ENCODE measurements at places on chromosomes 11 and 22.
A peak's percentile ranks its signal among the peaks of the same experiment; 100 is the strongest.

- DNase-seq, result peak; percentile 68
Observed at GRCh38 chr11:47411884-47412746, 3.7 kb downstream of the SLC39A13 start.

DNA sequence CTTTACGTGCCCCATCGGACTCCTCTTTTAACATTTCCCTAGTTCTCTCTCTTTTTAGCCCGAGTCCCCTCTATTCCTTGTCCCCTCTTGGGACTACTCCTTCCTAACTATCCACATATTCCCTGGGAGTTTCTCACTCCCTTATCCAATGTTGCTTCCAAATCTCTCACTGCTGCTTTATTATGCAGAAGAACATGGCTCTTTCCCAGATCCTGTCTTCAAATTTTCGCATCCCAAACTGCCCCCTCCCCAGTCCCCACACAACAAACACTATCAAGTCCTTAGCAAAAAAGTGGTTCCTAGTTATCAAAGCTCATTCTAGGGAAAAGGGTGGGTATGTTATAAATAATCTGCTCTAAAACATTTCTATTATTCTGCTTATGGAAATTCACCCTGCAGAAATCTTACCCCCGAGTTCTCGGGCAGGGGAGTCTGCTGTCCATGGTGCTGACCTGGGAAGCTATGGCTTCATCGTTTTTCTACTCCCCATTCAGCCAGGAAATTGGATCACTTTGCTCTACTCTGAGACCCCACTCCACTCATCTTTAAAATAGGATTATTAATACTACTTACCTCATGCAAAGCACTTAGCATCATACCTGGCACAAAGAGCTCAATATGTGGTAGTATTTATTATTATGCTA is 393.5 kb downstream of the BUD13 start:
- no peak for DNase-seq

DNA sequence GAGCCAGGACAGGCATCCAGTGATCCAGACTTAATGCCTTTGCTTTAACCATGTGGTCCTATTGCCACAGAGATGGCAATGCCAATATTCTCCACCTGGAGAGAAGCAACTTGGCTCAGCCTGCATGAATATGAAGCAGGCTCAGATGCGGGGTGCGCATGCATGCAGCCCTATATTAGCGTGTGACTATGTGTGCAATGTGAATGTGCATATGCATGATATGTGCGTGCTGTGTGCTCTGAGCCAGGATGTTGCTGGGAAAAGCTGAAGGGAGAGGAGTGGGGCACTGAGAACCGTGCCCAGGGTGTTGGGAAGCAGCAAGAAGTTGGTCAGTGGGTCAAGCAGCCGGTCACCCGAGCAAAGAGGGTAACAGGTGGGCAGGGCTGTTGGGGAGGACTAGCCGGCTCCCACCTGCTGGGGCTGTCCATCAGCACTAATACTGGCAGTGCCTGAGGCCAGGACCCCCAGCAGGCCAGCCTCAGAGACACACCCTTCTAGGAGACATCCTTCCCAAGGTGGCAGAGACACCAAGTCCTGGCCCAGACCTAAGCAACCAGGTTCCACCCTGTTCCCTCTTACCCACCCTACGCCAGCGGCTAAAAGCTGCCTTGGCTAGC is 24.8 kb upstream of the MYOD1 start:
- DNase-seq, result no peak

DNA sequence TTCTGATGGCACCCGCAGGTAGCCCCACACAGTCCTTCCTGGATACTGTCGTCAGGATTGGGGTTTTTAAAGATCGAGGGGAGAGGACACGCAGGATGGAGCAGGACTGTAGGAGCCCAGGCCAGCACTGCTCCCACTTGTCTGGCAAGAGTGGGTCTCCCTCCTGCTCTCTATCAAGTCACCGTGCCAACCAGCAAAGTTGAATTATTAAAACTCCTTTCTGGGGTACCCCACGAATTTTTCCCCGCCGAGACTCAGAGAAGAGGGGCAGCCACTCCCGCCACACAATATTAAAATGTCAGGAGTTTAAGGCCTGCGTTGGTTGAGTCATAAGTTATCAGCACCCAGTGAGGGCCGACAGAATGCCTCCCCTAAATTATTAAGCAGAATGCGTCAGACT is 10.1 kb downstream of the LMO1 start:
- no peak for DNase-seq

- DNase-seq, result peak; percentile 8
Observed at GRCh38 chr11:1205121-1205986, 17.5 kb upstream of the MUC5B start.

DNA sequence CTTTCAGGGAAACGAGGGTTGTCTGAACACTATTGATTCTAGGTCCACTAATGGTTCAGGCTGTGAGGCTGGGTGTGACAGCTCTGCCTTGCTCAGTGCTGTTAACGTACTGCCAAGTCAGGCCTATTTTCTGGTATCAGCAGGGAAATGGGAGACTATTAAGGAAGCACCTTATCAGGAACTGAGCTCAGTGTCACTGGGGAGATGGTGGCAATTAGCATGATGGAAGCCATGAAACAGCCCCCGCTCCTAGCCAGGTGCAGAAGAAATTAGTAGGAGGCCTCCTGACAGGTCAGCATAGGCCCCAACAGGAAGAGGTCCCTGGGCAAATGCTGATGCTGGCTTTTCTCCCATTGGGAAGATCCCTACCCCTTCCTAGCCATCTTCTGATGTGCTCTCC is 42.6 kb upstream of the LMO2 start:
- DNase-seq, result no peak
